Nephron progenitor cell (in vitro differentiated cells): ENCODE measurements at places on chromosomes 3 and 15.

DNA sequence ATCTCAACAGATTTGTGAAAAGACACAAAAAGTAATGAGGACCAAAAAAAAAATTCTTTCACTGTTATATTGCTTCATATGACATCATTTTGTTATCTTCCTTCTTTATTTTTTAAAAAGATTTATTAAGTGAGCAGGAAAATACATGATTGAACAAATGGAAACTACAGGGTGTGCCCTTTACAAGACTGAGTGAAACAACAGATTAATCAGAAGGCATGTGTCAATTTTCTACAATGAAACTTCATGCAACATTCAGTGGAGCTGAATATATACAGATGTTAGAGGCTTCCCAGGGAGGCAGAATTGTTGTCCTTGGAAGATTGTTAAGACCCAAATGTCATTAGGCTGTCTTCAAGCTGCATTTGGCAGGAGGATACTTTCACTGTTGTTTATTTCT lies 28.4 kb upstream of the SLC2A2 start:
- DNase-seq, result no peak

DNA sequence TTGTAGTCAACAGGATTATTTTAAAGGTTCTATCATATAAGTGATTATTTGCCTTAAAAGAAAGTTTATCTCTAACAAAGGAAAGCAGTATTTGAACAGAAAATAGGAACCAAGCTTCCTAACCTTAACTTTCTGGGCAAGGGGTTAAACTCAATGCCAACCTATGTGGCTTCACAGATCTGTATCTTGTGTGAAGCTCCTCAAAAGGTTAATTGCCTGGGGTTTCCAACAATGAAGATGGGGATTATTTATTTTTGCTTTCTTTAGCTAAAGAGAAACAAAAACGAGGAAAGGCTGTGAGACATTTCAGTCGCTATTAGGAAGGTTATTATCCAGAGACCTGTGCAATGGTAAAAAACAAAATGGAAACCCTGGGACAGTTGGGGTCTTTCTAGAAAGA lies 1.1 kb upstream of the WDR82 start:
- no peak for DNase-seq

GRCh38 chr3:124281453-124282316 lies 289.8 kb upstream of the ROPN1 start:
- DNase-seq, result no peak

DNA sequence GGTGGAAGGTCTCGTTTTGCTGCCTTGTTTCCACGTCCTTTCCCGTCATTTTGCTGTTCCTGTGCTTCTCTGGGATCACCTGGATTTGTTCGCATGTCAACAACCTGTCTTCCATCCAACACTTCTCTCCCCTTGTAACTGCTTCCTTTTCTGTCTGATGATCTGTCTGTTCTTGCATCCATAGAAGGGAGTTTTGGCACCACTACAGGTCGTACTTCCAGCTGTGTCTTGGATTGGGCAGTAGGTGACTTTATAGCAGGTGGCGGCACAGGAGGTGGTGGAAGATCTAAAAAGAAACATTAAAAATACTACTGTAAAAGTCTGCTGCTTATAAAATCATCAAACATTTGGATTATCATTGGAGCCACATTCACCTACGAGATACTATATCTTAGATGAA lies 1161.0 kb downstream of the ROBO1 start:
- no peak for DNase-seq

DNA sequence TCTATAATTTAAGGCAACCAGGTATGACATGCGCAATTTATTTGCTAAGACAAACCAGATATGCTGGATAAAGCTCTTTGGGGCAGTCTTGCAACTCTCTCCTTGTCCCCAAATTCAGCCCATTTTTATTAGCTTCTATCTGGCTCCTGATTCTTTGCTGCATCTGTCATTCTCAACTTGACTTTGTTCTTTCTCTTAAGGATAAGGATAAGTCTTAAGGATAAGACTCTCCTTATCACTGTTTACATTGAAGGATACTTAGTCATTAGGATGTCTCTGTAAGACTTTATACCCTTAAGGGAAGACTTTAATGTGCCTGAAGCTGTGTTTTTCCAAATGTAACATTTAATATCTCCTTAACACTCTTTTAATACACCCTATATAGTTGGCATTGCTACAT lies 49.2 kb downstream of the ALCAM start:
- DNase-seq, result no peak

DNA sequence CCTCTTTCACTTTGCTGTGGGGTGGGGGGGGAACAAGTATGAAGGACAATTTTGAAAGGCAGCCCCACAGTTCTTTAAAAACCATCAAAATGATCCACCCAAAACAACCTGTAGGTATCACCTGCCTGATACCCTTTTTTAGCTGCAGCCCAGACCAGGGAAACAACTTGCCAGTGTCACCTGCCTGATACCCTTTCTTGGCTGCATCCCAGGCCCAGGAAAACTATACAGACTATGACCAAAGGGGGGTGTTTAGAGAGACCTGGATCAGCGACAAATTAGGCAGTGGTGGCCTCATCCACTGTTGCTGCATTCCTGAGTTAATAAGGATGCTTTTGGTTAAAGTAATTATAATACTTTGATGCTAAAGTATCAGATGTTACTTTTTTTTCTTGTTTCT lies 122.0 kb downstream of the VPS13C start:
- DNase-seq, result no peak

DNA sequence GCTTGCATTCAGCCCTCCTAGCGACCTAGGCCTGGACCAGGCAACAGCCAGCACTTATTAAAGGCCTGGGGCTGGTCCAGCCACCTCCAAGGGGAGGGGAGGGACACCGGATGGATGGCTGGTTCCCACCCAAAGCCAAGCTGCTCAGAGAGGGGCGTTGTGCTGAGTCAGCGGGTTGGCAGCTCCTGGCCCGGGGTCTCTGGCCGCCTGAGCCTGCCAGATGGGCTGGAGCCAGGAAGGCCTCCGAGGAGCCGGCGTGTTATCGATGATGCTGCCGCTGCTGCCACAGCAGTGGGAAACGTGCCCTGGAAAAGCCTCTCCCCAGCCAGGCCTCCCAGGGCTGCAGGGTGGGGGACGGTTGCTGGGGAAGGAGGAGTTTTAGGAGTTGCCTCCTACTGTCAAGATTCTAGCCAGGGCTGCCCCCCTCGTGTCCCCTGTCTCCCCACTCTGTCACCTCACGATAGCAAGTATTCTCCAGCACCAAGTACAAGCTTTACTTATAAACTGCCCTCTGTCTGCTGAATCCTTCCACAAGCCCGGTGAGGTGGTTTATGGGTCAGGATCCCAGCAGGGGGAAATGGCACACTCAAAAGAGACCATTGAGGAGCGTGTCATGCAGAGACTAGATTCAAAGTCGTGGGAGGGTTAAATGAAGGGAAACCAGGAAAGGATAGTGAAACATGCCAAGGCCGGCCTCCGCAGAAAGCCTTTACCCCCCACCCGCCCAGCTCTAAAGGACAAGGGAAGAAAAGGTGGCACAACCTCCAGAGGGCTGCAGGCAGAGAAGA lies 43.2 kb upstream of the TSEN2 start:
- no peak for DNase-seq

DNA sequence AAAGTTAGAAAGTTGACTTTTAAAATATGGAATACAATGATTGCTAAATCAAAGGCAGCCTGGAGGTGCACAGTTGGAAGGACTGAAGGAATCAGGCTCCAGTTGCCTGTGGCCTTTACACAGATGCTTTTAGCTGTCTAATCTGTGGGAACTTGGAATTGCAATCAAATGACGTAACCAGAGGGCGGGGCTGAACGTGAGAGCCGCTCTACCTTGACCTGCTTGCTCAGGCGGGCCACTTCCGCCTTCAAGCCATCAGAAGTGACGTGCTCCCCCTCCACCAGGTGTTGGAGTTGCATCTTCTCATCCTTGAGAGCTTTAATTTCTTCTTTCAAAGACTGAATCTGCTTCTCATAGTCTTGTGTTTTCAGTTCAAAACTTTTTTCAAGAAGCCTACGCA lies 37.7 kb upstream of the GNB5 start:
- peak; percentile 34 for DNase-seq

GRCh38 chr3:11074451-11074850 lies 79.8 kb upstream of the HRH1 start:
- no peak for DNase-seq

GRCh38 chr3:152471814-152472671 lies 203.3 kb downstream of the MBNL1 start:
- peak; percentile 44 for DNase-seq

GRCh38 chr15:64686130-64686735 lies 89.2 kb downstream of the RBPMS2 start:
- DNase-seq, result no peak

- no peak for DNase-seq
These were observed 36.9 kb downstream of the RFTN1 start for GRCh38 chr3:16476636-16477035.

DNA sequence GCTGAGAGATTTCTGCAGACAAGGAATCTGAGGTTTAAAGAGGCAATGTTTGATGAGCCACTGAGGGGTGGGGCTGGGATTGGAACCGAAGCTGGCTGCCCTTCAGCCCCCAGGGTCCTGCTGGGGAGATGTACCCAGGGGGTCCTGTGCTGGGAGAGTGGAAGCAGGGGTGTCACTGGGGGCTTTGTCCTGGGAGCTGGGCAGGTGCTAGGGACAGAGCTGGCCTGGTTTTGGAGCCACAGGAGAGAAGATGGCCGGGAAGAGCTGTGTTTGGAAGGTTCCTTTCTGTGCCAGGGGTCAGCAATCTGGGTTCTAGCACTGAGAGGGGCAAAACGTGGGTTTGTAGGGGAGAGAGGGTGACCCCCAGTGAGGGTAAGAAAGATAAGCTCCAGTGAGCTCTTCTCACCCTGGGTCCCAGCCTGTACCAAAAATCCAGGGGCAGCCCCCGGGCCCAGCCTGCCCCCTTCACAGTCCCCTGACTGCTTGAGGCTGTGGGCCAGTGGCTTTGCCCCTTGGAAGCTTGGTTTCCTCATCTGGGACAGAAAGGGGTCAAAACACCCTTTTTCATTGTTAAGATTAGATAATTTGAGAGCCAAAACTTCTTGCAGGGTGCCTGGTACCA lies 69.6 kb downstream of the SMAD3 start:
- DNase-seq, result no peak

DNA sequence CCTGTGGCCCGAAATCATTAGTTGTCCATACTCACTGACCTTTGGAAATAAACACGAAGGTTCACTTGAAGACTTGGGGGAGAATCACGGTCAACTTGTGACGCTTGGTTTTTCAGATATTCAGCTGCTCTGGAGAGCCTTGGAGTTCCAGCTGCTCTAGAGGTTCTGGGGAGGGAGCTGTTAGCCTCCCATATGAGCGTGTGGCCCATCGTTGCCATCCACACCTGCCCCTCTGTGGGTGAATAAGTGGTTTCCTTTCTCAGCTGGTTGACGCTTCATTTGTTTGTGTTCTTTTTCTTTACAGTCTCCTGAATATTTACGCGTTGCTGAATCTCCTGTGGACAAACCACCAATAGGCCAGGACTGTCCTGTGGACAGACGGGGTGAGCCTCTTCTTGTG lies 35.6 kb downstream of the APBA2 start:
- DNase-seq, result no peak

- no peak for DNase-seq
These were observed 31.6 kb upstream of the SNRPA1 start for GRCh38 chr15:101326462-101327146.

DNA sequence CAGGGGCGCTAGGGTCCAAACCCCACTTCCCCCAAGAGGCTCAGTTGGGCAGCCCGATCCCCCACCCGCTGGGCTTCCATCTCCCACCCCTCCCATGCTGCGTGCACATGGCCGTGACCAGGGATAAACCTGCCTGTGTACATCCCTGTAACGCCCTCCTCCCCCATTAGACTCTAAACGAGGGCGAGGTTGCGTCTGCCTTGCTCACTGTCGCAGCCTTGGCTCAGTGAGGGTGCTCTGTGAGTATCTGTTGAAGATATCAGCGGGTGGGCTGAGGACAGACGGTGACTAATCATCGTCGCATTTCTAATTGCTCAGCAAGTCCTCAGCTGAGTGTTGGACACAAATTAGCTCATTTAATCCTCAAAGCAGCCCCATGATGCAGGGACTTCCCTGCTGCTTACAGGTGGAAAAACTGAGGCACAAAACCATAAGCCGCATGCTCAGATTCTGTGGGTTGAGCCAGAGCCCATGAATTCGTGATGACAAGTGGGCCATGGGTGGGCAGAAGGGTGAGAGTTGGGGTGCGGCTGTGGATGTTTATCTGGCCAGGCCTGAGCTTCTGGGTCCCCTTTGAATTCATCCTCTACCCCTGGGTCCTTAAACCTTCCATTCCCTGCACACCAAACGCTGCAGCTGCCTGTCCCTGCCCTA lies 26.0 kb downstream of the FBLN2 start:
- DNase-seq, result no peak

DNA sequence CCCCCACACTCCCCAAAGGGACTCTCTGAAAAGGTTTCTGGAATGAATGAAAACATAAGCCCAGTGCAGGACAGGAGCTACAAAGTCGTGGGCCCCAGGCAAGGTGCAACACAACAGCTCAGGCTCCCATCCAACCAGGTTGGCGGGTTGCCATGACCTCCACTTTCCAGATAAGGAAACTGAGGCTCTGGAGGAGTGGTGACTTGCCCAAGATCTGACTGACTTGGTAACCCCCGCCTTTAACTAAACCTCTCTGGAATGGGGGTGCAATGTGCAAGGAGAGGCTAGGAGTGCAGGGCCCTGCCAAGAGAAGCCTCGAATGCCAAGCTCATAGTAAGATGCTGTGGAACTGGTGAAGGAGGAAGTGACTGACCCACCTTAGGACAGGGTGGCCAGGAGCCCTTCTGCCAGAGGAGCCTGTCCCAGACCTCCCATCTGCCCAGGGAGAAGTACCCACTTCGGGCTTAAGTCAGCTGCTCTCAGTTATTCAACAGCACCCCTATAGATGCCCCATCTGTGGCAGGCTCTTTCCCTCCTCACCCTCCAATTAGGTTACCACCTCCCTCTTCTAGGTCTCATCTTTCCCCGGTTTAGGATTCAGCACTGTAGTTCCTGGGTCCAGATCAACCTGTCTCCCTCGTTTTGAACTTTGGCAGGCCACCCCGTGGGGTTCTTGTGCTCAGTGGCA lies 553 bp upstream of the TNNC1 start:
- no peak for DNase-seq
